ENCODE measurements at places on chromosomes 12 and 14.
A peak's percentile ranks its signal among the peaks of the same experiment; 100 is the strongest.

DNA sequence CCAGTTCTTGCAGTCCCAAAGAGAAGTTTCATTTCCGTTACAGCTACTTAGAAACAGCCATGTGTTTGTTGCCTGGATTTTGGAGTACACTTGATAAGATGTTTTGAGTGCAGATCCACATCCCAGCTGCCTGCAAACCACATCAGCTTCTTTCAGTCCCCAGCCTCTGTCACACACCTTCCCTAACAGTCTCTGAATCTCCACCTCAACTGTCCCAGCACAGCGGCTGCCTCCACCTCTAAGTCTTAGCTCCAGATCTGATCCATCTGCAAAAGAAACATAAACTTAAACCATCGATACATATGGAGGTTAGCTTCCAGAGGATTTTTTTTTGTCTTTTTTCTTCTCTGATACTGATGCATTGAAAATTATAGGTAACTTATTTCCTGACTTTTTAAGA, 8.4 kb downstream of the CD163 start:
- DNase-seq, result no peak

- no peak for DNase-seq
Measured at GRCh38 chr12:122942637-122943036, 23.6 kb downstream of the ABCB9 start.

DNA sequence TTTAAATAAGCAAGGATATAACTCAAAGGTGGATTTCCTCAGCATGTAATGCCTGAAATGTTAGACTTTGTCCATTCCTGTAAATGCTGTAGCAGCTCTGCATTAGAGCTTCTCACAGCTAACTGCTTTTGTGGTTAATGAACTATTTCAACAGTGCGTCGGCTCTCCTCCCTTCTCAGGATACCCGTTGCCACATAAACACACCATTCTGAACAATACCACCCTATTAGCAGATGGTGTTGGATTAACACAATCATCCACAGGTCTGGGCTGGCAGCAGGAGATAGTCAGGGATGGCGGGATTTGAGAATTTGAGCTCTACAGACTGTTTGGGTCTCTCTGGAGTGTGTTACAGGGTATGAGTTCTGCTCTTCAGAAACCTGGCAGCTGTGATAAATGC, 33.5 kb upstream of the C12orf42 start:
- no peak for DNase-seq

DNA sequence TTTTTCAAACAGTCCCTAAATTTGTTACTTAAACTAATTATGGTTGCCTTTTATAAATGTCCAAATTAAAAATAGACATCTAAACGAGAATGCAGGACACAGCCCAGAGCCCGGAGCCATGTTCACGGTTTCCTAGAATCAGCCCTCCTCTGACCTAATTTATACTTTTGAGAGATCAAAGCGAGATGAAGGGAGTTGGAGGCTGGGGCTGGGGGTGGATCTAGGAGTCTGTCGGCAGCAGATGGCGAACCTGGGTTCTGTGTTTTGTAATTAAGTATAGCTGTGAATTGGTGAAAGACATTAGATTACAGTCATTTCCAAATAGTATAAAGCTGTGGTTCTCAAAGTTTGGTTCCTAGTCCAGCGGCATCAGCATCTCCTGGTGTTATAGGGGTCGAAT, 210.1 kb downstream of the SLC41A2 start:
- peak; percentile 15 for DNase-seq

DNA sequence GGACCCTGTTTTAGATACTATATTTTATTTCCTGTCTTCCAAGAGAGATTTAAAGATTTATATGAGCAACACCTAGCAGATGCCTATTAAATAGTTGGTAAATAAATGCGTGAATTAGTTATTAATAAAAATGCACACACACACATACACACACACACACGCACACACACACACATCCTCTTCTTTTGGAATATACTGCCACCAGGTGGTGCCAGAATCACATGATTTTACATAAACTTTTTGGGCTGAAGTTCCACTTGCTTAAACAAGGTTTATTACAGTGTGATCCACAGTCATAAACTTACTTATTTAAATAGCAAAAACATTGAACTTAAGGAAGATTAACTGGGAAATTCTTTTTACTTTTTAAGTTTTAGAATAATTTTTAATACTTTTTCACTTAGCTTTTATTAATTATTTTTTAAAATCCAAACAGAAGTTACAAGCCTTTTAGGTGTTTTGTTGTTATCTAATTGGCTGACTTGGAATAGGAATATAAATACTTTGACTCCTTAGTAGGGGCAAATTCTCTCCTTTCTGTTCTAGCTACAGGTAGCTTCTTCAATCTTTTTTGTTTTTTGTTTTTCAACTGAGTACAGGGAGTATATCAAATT, 17.5 kb downstream of the RAD51B start:
- peak; percentile 53 for DNase-seq

DNA sequence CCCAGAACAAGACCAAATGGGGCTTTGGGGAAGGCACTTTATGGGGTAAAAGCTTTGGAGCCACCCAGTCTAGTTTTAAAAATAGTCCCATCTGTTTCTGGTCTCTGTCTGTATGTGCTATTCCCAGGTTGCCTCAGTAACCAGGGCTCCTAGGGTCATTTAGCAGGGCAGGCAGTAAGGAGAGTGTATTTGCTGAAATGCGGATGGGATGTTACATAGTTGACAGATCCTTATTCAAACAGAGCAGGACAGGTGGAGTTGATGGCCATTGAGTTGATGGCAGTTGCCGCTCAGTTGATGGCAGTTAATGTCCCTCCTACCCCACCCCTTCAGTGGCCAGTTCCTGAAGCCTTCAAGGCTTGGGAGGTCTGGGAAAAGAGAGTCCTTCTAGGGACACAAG, 4.6 kb downstream of the ZC3H10 start:
- DNase-seq, result no peak

DNA sequence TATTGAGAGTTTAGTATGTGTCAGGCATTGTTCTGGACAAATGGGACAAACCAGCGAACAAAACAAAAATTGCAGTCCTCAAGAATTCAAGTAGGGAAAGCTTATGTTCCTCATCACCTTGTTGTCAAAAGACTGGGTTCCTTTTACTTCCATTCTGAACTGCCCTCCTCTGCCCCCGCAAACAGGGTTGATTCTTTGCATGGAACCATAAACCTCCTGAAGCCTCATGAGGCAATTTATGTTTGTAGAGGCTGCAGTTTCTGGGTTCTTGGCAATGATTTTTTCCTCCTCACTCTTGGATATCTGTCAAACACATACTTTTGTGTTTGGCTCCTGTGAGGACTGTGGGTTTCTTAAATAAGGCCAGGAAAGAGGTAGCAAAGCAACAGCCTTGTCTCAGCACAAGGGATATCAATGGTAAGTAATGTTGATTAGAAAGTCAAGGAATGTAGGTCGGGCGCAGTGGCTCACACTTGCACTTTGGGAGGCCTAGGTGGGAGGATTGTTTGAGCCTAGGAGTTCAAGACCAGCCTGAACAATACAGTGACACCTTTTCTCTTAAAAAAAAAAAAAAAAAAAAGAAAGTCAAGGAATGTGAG, 13.9 kb downstream of the COPZ1 start:
- DNase-seq, result no peak

GRCh38 chr14:72516936-72517700, 376.8 kb downstream of the DPF3 start:
- peak; percentile 77 for DNase-seq

DNA sequence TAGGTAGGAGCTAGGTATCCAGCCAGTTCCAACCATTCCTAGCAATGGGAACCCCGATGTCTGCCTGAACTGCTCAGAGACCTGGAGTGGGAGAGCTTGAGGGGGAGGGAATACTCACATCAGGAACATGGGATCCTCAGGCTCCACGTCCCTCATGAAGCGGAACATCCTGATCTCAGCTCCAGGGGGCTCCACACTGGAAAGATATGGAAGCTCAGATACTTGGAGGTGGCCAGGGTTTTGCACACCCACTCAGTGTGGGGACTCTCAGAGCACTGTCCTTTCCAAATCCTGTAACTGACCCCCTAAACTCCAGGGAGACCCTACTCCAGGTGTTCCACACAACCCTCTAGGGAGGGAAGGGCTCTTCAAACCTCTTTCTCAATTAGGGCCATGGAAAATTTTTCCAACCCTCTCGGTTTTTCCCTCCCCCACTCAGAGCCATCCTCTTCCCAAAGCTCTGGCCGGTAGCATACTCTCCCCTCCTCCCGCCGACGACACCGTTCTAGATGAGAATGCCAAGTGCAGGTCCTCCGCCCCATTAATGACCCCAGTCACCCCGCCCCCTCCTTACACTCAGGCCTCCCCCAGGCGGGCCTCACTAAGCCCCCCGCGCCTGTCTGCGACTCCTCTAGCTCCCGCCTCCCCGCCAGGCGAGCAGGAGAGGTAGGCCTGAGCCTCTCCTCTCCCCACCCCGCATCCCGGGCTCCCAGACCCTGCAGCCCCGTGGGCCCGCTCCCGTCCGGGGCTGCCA, 597 bp downstream of the MLF2 start:
- peak; percentile 32 for DNase-seq

DNA sequence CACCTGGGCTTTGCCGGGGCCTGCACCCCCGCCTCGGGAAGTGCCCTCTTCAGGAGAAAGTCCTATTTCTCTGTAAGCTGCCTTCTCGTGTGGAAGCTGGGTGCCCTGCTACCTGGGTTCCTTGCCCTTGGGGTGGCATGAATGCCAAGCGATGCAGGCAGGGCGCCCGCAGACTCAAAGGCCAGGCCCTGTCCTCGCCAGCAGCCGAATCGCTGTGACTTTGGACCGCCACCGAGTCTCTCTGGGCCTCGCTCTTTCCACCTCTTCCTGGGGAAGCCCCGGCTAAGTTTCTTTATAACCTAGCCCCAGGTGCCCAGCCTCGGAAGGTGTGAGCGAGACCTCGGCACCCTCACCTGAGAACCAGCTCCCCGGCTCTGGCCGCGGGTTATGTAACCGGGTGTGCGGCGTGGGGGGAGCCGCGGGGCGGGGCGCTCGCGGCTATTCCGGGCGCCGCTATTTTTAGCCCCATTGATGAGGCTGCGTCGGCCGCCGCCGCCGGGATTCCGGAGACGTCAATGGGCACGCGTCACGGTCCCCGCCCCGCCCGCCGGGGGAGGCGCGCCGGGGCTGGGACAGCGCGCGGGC, 14.6 kb upstream of the NR4A1 start:
- DNase-seq, result peak; percentile 77

DNA sequence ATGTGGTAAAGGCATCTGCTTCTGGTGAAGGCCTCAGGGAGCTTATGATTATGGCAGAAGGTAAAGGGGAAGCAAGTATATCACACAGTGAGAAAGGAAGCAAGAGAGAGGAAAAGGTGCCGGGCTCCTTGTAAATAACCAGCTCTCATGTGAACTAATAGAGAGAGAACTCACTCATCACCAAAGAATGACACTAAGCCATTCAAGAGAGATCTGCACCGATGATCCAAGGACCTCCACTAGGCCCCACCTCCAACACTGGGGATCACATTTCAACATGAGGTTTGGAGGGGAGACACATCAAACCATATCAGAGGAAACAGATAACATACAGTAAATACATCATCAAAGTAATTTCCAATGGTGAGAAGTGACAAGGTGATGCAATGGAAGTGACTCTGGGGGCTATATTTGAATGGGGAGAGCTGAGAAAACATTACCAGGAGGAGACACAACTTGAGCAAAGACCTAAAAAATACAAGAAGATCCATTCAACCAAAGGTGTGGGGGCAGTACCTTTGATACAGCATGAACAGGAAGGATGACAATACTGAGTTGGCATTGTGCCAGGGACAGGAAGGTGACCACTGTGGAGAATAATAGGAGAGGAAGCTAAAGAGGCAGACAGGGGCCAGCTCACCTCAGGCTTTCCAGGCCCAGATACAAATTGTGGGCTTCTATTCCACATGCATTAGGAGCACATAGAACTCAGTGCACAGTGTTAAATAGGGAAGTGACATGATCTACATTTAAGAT, 134.4 kb upstream of the GRIP1 start:
- DNase-seq, result peak; percentile 5

GRCh38 chr12:666766-667308, 3.6 kb upstream of the NINJ2 start:
- DNase-seq, result peak; percentile 55

DNA sequence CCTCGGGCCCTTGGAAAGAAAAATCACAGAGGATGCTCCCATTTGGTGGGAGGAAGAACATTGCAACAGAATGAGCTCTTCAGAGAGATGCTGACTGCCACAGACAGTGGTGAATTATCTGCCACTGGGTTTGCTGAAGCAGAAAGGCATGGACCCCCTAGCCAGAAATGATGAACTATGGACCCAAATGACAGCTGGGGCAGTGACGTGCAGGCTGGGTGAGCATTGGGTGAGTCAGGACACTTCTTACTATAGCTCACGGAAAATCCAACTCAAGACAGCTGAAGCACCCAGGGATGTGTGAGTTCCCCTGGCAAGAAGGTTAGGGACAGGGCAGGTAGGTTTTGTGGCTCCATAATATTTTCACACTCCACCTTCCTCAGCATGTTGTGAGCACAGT, 993.2 kb downstream of the BCL11B start:
- no peak for DNase-seq

DNA sequence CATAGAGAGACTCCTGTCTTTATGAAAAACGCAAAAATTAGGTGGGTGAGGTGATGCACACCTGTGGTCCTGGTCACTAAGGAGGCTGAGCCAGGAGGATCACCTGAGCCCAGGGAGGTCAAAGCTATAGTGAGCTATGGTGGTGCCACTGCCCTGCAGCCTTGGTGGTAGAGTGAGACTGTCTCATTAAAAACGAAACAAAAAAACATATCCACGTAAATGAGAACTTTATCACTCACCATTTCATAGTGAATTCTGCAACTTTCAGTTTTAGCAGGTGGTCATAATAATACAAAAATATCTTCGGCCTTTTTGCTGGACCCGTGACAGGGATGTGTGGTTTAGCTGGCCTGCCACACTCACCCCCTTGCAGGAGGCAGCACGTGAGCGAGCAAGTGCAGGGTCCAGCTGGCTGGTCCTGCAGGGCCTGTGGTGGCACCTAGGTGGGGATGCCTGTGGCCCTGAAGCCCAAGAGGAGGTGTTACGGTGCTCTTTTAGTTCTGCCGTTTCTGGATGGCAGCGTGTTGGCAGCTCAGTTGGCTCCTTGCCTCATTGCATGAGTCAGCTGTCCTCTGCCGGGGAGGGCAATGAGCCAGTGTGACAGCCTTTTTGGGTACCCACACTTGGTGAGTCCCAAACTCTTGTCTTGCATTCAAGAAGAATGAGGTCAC, 1330.7 kb upstream of the TMEM132C start:
- no peak for DNase-seq

DNA sequence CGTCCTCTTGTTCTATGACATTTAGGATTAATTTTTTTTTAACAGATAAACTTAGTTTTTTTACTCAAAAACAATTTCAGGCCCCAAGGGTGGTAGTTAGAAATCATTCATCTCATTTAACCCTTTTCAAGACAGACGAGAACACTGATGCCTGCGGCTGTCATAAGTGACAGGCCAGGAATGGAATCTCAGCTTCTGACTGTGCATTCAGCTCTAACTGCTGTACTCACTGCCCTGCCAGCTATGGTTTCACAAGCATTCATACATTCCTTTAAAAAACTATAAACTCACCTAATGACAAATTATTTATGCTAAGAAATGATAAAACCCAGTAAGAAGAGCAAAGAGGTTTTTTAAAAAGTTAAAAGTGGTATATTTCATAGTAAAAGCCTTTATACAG, 8.8 kb downstream of the DENND5B start:
- no peak for DNase-seq

GRCh38 chr12:19695244-19696098, 256.2 kb downstream of the AEBP2 start:
- no peak for DNase-seq

All from stimulated activated CD4-positive, alpha-beta T cell treated with anti-CD3 and anti-CD28 coated beads, Interleukin-4, amount 100 ng/mL, for 24 hours (primary cell).